Progenitor cell of endocrine pancreas (in vitro differentiated cells): ENCODE measurements at places on chromosomes 16 and 17. TPM values are rescaled to one million over a fixed set of nuclear protein-coding genes. Genes with fewer than 3 reads are reported as not detected.

The PRSS22 gene
- 23.3 and 25.9 TPM in 2 replicates for total RNA-seq

DNA sequence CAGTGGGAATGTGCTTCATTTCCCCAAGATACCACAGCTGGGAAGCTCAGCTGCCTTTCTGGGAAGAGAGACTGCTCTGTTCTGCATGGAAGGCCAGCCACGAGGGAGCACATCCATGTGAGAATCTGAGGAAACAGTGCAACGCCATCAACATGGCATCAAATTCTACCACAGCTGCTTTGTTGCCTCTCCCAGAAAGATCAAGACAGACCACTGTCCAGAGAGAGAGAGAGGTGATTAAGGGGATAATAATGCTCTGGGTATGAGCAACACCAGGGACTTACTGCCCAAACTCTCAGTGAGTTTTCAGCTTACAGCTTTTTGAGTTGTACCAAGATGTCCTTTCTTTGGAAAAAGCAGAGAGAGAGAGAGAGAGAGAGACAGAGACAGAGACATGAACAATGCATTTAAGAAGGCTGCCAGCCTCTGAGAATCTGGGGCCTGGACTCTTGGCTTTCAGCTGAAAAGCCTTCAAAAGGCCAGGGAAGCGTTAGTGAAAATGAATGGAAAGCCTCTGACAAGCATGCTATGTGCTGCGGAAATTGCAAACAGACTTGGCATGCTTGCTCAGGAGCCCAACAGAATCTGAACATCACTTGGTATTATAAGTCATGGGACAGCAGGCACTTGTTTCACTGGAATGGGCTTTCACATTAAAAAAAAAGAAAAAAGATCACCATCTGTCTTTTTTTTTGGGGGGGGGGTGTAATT, 223.1 kb downstream of the MAP2K6 start:
- H3K4me3 ChIP-seq, result no peak overlapping the region
- no peaks in the 10 kb centered on the region for H3K27me3 ChIP-seq
- H3K27ac ChIP-seq, result no peak overlapping the region
- DNase-seq, result no peak

DNA sequence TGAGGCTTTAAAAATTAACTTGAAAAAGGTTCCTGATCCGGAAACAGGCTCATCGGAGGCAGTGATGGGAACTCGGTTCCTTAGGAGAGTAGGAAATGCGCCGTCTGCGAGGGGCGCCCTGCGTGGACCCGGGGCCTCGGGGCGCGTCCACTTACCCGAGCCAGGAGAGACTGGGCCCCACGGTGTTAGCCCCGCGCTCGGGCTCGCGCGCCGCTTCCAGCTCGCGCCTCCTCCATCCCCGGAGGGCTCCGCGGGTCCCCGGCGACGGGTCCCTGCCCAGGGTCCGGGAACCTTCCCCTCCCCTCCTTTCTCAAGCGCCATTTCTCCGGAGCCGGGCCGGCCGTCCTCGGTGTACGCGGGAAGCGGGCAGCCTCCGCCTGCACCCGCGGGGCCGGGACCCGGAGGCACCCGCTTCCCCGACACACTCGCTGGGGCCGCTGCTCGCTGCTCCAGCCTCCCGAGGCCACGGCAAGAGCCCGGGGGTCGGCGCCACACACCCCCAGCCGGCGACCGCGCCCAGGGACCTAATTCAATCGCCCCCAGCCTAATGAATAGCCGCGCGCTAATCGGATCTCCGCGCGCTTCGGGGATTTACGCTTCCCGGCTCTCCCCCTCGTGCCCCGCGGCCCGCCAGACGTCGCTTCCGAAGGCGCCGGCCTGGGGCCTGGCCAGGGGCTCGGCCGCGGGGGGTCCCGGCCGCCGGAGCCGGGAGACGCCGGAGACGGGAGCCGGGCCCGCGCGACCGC, 2.2 kb upstream of the BAHCC1 start:
- H3K36me3 ChIP-seq, result no peaks in the 10 kb centered on the region
- H3K27ac ChIP-seq, result peak overlapping the region; percentile 88
- H3K4me1 ChIP-seq, result peaks cover 46% of the 10 kb centered on the region
- no peak for DNase-seq
- peak overlapping the region; percentile 86 for H3K4me3 ChIP-seq

- H3K4me1 ChIP-seq, result no peaks in the 10 kb centered on the region
- no peak overlapping the region for H3K4me3 ChIP-seq
- DNase-seq, result no peak
- H3K27ac ChIP-seq, result no peak overlapping the region
- peaks cover 7% of the 10 kb centered on the region for H3K27me3 ChIP-seq
- no peaks in the 10 kb centered on the region for H3K36me3 ChIP-seq
Measured at GRCh38 chr17:10155371-10156076, 42.9 kb downstream of the GAS7 start.

- no peak overlapping the region for H3K27ac ChIP-seq
- no peaks in the 10 kb centered on the region for H3K4me1 ChIP-seq
- no peaks in the 10 kb centered on the region for H3K36me3 ChIP-seq
- no peaks in the 10 kb centered on the region for H3K27me3 ChIP-seq
- no peak for DNase-seq
Measured at GRCh38 chr17:2521257-2521656, 9.6 kb upstream of the METTL16 start.

GRCh38 chr17:4354862-4355514, 11.5 kb downstream of the UBE2G1 start:
- H3K4me1 ChIP-seq, result peaks cover 10% of the 10 kb centered on the region
- no peak overlapping the region for H3K4me3 ChIP-seq
- DNase-seq, result no peak
- no peaks in the 10 kb centered on the region for H3K27me3 ChIP-seq

DNA sequence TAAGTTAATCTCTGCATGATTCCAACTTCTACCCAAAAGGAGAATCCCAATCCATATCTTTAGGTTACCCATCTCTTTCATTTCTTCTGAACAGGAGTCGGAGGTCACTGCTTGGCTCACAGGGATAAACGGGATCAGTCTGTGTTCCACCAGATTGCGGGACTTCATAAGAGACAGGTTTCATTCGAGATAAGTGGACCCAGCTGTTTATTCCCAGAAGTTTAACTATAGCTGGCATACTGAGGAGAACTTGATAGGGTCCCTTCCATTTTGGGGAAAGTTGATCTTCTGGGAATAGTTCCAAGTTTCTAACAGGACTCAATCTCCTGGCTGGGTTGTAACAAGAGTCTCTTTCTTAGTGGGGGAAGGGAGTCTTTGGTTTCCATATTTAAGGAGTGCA, 45.4 kb upstream of the ARL4D start:
- H3K27me3 ChIP-seq, result no peaks in the 10 kb centered on the region
- no peak for DNase-seq
- no peak overlapping the region for H3K27ac ChIP-seq

- peaks cover 5% of the 10 kb centered on the region for H3K4me1 ChIP-seq
- no peak overlapping the region for H3K27ac ChIP-seq
- H3K36me3 ChIP-seq, result no peaks in the 10 kb centered on the region
Measured at GRCh38 chr16:12206098-12206748, 229.7 kb downstream of the SNX29 start.

- DNase-seq, result no peak
- H3K27me3 ChIP-seq, result no peaks in the 10 kb centered on the region
- peaks cover 9% of the 10 kb centered on the region for H3K4me1 ChIP-seq
- H3K27ac ChIP-seq, result no peak overlapping the region
Measured at GRCh38 chr17:42476411-42476810, 17.7 kb downstream of the ATP6V0A1 start.

DNA sequence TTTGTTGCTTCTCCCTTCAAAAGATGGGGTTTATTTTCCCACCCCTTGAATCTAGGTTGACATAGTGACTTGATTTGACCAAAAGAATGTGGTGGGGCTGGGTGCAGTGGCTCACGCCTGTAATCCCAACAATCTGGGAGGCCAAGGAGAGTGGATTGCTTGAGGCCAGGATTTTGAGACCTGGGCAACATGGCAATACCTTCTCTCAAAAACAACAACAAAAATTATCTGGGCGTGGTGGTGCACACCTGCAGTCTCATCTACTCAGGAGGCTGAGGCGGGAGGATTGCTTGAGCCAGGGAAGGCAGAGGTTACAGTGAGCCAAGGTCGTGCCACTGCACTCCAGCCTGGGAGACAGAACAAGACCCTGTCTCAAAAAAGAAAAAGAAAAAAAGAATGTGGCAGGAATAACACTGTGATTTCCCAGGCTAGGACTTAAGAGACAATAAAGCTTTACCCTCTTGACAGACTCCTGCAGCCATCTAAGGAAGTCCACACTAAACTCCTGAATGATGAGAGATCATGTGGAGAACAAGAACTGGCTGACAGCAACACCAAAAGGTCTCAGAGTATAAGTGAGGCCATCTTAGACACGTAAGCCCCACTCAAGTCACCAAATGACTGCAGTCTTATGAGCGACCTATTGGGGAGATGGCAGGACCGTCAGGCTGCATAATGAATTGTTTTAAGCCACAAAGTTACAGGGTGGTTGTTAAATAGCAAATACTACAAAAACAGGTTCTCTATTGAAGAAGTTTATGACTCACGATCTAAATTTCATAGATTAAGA, 37.0 kb downstream of the FBXL20 start:
- DNase-seq, result no peak
- no peaks in the 10 kb centered on the region for H3K36me3 ChIP-seq
- H3K4me1 ChIP-seq, result peaks cover 3% of the 10 kb centered on the region
- H3K27me3 ChIP-seq, result no peaks in the 10 kb centered on the region
- H3K27ac ChIP-seq, result no peak overlapping the region

The KRT25 gene
- not detected in 2 replicates for total RNA-seq

DNA sequence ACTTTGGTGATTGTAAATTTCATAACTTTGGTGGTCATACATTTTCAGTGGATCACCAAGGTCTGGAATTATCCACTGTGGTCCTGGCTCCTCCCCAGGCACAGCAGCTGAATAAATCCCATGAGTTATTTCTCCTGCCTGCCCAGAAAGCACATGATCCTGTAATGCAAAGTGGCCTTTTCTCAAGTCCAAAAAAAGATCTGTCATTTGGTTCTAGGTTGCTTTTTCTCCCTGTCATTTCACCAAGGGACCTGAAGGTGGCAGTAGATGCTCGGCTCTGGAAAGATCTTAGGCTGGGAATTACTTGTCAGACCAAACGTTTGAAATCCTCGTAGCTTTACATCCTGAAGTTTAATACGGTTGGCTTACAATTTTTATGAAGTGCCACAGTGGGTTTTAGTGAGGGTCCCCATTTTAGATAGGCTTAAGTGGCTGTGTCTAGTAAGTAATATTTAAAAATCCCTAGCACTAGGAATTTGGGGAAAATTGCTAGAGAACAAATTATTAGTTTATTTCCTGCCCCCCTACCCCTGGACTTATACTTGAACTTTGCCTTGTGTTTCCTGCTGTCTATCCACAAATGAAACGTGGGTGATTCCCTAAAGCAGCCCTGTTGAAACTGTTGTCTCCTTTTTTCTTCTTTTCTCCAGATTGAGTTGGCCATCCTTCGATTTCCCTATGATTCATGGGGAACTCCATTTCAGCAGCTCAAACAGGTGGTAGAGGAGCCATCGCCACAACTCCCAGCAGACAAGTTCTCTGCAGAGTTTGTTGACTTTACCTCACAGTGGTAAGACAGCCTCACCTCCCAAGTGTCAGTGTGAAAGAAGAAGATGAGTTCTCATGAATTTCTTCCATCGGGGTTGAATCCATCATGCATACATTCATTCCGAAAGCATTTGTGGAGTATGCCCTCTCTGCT, 111.7 kb downstream of the MAP2K6 start:
- no peaks in the 10 kb centered on the region for H3K27me3 ChIP-seq
- no peak overlapping the region for H3K4me3 ChIP-seq
- no peaks in the 10 kb centered on the region for H3K4me1 ChIP-seq
- H3K36me3 ChIP-seq, result peaks cover 36% of the 10 kb centered on the region

- H3K36me3 ChIP-seq, result no peaks in the 10 kb centered on the region
- peaks cover 16% of the 10 kb centered on the region for H3K4me1 ChIP-seq
- H3K27ac ChIP-seq, result peak overlapping the region; percentile 95
- peak; percentile 57 for DNase-seq
- H3K27me3 ChIP-seq, result no peaks in the 10 kb centered on the region
Measured at GRCh38 chr17:44137891-44138709, 3.6 kb upstream of the HROB start.

DNA sequence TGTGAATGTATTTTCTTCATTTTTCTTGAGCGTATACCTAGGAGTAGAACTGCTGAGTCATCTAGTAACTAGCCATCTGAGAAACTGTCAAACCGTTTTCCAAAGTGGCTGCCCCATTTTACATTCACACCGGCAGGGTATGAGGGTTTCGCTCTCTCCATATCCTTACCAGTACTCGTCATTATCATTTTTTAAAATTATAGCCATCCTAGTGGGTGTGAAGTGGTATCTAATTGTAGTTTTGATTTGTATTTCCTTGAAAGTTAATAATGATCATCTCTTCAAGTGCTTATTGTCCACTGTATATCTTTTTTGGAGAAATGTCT, 6.0 kb downstream of the RNF157 start:
- H3K4me1 ChIP-seq, result peaks cover 13% of the 10 kb centered on the region
- H3K27me3 ChIP-seq, result no peaks in the 10 kb centered on the region
- no peak overlapping the region for H3K27ac ChIP-seq
- no peak for DNase-seq
- no peak overlapping the region for H3K4me3 ChIP-seq

DNA sequence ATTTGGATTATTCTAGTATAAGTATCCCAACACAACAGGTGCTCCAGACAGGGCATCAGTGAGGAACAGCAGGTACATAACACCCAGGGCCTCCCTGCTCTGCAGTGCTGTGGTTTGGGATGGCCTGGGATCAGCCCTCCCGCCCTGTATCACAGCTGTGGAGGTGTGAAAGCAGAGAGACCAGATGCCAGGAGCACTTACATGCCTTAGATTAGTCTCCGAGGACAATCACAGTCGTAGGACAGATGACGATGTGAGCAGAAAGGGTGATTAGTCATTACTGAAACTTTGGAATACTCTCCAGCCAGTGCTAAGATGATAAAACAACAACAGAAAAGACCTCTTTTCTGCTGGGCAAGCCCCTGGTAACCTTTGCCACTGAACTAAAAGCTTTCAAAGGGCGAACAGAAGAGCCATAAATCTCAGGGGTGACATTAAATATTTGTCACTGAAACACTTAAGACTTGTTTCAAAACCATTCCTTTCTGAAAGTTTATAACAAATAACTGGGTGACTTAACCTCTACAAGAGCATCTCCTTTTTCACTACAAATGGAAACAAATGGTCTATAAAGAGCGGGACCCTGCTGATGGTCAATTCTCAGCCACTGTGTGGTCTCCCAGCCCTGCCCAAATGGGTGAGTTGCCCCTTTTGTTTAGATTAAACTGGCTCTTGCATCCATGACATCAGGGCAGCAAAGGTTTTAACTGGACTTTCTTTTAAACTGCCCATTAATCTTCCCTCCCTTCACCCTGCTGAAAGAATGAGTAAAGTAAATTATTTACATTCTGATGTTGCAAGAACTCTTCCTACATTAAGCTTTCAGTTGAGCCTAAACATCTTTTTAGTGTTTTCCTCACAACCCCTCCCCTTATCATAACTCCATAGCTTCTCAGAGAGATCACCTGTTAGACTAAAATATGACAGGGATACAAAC, 183.1 kb upstream of the COX10 start:
- DNase-seq, result no peak
- no peak overlapping the region for H3K27ac ChIP-seq
- H3K27me3 ChIP-seq, result no peaks in the 10 kb centered on the region
- H3K36me3 ChIP-seq, result peaks cover 9% of the 10 kb centered on the region
- peaks cover 17% of the 10 kb centered on the region for H3K4me1 ChIP-seq

The TAF15 gene
- total RNA-seq, result 282 and 287 TPM in 2 replicates

- H3K36me3 ChIP-seq, result peaks cover 10% of the 10 kb centered on the region
- peak overlapping the region; percentile 84 for H3K27ac ChIP-seq
- H3K4me1 ChIP-seq, result peaks cover 20% of the 10 kb centered on the region
- DNase-seq, result peak; percentile 26
- H3K27me3 ChIP-seq, result no peaks in the 10 kb centered on the region
- H3K4me3 ChIP-seq, result no peak overlapping the region
Measured at GRCh38 chr16:69924777-69925191, 26.4 kb upstream of the CLEC18A start.

- no peak overlapping the region for H3K27ac ChIP-seq
- H3K27me3 ChIP-seq, result peaks cover 24% of the 10 kb centered on the region
- H3K4me1 ChIP-seq, result peaks cover 1% of the 10 kb centered on the region
- no peak for DNase-seq
Measured at GRCh38 chr16:5621826-5622225, 524.2 kb upstream of the EEF2KMT start.
